ENCODE measurements at places on chromosomes 6 and 20.
A peak's percentile ranks its signal among the peaks of the same experiment; 100 is the strongest.

- ATAC-seq, result no peak
These were observed 83.0 kb downstream of the SLC22A3 start for GRCh38 chr6:160431226-160431625.

DNA sequence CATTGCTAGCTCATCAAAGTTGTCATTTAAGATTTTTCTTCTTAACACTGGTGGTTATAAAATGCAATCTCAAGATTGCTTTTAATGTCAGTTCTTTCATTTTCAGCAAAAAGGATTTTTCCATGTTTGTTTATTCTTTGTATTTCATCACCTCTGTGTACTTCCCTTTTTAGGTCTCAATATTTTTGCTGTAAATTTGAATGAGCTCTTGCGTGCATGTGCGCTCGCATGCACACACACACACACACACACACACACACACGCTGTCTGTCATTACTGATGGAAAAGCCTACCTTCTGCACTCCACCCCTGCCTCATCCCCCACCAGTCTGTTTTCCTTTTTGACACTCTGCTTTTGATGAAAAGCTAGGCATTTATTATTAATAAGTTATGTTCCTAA lies 85.3 kb upstream of the FYN start:
- ATAC-seq, result peak; percentile 55

GRCh38 chr6:142605922-142606485 lies 304.2 kb downstream of the ADGRG6 start:
- ATAC-seq, result no peak

- no peak for ATAC-seq
These were observed 982 bp downstream of the MMUT start for GRCh38 chr6:49462071-49462470.

DNA sequence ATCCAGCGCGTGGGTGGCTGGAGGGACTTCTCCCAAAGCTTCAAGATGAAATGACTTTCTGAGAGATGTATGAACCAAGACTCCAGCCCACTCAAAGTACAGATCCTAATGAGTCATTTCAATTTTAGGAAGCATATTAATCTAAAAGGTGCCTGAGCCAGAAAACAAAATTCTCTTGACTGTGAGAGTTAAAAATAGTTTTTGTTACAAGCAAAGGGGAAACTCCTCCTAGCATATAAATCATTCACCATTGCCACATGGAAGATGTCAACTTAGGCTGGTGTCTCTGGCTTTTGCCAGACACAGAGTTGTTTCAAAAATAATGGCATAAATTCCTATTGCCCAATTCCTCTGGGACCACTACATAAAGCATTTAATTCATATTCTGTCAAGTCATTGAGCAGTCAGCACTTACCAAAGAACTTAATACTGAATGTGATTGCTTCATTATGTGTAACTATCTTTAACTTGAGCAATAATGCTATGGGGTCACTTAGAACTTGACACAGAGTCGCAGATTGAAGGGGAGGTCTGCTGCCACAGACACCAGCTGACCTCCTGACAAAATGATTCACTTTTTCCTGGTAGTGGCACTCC lies 280.6 kb downstream of the SLC35F1 start:
- ATAC-seq, result no peak

- no peak for ATAC-seq
These were observed 242.3 kb downstream of the TMEM242 start for GRCh38 chr6:157080986-157081391.

GRCh38 chr6:146545581-146545980 lies 1.9 kb downstream of the RAB32 start:
- ATAC-seq, result no peak

GRCh38 chr20:41609474-41609873 lies 8.7 kb downstream of the CHD6 start:
- ATAC-seq, result peak; percentile 24

GRCh38 chr6:126886106-126886505 lies 232.4 kb upstream of the RSPO3 start:
- no peak for ATAC-seq

DNA sequence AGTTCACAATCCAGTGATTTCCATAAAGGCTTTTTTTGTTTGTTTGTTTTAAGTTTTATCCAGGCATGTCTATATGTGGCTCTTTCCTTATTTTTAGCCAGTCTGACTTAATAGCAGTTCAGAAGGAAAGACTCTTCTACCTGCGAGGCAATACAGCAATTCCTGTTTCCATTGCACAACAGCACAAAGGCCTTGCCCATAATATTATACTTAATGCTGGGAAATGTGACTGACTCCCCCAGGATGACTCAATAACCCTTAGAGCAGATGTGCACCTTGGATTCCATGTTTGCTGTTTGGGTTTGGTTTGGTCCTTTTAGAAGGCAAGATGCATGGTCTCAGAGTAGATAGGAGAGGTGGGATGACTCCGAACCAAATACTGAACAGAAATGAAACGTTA lies 184.1 kb downstream of the MTFR2 start:
- ATAC-seq, result no peak

DNA sequence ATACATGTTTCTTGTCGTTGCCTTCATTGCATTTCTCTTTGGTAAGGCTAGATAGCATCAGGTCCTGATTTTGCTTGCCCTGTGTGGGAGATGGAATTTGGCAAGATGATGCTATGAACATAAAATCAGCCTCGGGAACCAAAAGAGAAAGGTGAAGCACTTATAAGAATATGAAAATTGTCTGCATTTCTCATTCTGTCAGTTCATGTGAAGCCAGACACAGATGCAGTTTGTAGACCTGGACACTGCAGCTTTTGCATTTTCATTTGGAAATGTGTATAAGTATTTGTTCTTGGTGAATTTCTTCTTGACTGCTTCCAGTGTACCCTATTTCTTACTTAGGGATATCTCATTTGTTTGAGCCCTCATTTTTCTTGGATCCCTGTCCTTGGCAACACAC lies 1.3 kb downstream of the YWHAB start:
- ATAC-seq, result no peak

DNA sequence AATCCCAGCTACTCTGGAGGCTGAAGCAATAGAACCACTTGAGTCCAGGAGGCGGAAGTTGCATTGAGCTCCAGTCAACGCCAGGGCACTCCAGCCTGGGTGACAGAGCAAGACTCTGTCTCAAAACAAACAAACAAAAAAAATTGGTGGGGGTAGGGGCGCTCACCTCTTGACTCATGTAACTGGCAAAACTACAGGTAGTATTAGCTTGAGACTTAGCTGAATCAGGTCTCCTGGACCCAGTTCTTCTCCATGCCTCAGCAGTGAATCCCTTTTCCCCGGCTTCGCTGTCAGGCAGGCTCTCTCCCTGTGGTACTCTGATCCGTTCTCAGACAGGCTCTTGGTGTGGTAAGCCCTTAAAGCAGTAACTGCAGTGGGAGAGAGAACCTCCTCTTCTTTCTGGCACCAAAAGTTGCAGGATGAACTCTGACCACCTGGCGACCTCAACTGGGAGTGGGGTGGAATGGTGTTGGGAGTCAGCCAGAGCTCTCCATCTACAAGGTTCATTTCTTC lies 12.9 kb downstream of the SLC9A8 start:
- ATAC-seq, result no peak

DNA sequence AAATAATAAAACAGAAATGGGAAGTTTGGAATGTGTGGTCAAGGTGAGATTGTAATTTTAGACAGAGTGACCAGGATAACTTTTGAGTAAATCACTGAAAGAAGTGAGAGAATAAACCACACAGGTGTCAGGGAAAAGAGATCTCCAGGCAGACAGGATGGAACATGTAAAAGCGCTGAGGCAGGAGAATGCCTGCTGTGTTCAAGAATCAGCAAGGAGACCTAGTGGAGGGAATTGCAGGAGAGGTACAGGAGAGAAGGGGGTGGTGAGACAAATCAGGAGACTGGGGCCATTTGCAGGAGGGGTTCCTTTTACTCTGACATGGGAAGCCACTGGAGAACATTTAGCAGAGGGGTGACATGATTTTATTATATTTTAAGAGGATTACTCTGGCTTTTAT lies 456.7 kb downstream of the NKAIN2 start:
- ATAC-seq, result no peak

- peak; percentile 34 for ATAC-seq
These were observed 6.4 kb downstream of the TNFRSF21 start for GRCh38 chr6:47303342-47303741.

DNA sequence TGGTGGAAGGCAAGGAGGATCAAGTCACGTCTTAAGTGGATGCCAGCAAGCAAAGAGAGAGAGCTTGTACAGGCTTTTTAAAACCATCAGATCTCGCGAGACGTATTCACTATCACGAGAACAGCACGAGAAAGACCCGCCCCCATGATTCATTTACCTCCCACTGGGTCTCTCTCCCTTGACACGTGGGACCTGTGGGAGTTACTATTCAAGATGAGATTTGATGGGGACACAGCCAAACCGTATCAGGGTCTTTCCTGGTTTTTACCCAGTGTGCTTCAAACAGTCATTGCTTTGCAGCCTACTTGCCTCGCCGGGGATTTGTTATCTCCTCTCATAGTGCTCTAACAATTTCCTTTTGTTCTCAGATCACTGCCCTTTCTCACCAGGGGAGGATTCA lies 108.2 kb downstream of the UST start:
- no peak for ATAC-seq

DNA sequence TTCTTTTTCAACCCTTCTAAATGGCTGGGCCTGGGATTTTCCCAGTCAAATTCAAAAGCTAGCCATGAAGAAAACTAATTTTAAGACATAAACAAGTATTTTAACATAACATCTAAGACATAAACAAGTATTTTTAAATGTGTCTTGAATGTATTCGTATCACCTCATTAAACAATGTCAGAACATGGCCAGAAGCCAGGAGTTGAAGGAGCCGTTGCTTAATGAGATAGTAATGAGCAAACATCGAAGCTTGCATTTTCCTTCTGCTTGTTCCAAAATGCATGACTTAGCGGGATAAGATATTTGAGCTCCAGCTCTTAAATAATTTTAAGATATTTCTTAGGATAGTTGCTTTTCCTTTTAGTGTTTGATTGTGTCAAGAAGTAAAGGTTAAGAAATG lies 4.2 kb upstream of the RNF182 start:
- no peak for ATAC-seq

DNA sequence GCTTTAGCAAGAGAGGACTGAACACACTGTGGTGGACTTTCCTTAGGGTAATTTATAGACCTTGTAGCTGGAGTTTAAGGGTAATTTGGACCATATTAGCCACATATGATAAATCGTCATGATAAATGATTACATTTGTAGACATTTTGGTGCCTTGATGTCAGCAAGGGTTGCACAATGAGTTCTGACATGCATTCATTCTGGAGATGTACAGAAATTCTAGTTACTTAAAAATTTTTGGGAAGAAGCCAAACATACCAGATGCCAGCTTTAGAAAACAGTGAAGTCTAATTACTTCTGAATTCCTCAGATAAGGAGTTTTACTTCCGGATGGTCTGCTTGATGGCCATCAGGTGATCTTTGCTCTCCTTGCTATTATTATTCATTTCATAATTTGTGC lies 653.1 kb downstream of the TBC1D32 start:
- no peak for ATAC-seq

DNA sequence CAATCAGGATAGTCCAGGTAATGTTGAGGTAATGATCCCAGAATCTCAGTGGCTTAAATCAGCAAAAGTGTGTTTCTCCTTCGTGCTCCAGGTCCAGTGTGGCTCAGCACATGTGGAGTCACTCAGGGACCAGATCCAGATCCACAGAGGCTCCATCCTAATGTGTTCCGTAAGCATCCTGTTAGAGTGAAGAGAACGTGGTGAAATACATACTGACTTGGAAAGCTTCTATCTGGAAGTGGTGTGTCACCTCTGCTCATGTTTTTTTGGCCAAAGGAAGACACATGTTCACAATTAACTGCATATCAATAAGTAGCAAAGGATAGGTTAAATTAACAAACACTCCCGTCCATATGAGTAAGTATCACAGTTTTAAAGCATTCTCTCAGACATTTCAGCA lies 26.8 kb upstream of the PREP start:
- ATAC-seq, result no peak

DNA sequence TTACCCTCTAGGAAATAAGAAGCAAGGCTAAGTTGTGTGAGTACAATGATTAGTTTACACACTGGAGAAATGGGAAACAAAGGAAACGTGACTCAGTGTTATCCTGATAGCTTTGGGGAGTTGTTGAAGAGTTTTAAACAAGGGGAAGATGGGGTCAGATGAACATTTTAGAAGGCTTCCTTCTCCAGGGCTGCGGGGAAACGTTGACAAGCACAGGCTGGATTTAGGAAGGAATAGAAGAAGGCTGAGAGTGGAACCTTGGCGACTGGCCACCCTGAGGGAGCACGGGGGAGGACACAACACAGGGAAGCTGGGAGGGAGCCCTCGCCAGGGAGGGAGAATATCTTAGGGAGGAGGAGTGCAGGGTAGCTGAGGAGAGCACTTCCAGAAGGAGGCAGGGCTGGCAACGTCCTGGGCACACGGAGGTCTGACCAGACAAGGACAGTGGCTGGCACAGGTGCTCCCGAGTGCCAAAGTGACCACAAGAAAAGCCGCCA lies 134.7 kb downstream of the AIG1 start:
- ATAC-seq, result no peak

DNA sequence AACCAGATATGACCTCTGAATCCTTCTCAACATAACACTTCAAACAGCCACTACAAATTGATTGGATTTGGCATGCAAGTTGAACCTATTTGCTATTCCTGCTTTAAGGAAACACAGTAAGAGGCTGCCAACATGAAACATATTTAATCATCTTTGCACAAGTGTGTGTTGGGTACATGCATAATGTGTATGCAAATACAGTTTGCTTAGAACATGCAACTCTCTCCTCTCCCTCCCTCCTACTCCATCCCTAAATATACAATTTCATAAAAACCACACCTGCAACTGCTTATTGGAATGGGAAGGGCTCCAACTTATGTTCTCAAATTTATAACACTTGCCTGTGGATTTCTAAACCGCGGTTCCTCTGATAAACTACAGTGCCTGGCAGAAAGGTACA lies 71.5 kb downstream of the CD83 start:
- ATAC-seq, result no peak

DNA sequence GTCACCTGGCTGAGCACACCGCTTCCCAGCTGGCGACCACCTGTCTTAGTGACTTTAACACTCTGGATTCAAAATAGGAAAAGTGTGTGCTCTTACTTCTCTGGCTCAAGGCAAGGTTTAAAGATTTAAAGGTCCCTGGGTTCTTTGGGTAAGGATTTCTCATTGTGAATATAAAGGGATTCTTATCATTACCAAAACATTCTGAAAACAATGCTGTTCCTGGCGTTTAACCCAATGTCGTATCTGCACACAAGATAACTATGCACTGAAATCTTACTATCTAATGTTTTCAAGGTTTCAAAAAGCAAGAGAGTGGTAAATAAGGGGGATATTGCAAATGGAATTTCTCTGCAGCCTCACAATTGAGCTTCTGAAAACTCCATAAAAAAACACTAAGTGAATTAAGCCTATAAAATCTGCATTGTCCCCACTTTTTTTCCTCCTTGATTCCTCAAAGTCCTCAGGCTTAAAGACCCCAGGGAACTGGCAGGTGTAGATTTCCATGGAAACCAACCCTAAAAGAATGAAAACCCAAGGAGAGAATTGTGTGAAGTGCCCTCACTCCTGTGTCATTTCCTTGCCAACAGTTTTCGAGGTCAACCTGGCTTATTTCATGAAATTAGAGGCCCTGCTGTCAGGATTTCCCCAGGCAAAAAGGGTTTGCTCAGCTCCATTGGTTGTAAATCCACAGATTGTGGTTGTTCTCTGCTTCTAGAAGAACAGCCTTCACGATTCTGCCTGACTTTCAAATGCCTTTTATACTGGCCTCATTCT lies 44.0 kb downstream of the BMP2 start:
- no peak for ATAC-seq

All from stimulated activated memory B cell treated with anti-CD40 and anti-IgM and Interleukin-4, amounts not matched to agents 10 μg/mL and 1 μg/mL and 100 μg/mL, for 72 hours (primary cell).